Dorsolateral prefrontal cortex (tissue), 122 donors: ENCODE measurements at places on chromosomes 2 and 18.

GRCh38 chr2:223586261-223586660, 15.9 kb downstream of the SCG2 start:
- DNase-seq, result no peak

GRCh38 chr18:45802814-45803492, 22.5 kb upstream of the SIGLEC15 start:
- no peak for DNase-seq

DNA sequence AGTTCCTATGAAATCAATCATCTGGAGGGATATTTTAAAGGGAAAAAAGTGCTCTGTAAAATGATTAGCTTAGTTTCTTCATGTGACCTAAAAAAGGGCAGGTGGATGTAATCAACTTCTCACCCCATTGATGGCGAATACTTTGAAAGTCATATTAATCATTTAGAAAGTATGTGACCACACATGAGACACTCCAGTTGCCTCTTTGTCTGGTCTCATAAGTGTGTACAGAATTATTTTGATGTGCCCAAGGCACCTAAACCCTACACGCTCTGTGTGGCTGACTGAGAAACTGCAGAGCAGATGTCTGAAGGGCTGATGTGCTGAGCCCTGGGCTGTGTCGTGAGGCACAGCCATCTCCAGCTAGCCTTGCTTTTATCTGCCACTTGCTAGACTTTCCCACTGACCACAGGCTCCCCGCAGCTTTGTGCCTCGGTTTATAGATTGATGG, 26.9 kb downstream of the SGPP2 start:
- no peak for DNase-seq

DNA sequence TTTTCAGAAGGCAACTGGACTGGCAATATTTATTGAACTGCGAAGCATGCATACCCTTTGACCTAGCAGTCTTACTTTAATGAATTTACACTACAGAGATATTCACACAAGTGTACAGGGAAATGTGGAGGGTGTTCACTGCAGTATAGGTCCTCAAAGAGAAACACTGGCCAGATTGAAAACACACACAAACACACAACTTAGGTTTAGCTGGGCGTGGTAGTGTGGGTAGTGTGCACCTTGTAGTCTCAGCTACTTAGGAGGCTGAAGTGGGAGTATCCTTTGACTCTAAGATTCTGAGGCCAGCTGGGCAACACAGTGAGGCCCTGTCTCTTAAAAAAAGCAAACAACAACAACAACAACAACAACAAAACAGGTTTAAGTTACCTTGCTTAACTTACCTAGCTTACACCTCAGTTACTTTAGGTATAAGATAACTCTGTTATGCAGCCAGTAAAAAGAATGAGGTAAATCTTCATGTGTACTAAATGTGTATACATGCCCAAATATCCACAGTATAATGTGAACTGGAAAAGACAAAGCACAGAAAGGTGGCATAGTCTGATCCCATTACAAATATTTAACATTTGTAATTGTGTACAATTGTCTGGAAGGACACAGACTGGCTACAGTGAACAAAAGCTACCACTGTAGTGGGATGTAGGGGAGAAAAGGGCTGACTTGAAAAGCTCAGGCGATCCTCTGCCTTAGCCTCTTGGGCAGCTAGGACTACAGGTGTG, 105.9 kb upstream of the FZD5 start:
- DNase-seq, result no peak

GRCh38 chr18:48084041-48084757, 153.7 kb upstream of the SMAD2 start:
- DNase-seq, result no peak
